ENCODE measurements at places on chromosomes 5 and 9.

DNA sequence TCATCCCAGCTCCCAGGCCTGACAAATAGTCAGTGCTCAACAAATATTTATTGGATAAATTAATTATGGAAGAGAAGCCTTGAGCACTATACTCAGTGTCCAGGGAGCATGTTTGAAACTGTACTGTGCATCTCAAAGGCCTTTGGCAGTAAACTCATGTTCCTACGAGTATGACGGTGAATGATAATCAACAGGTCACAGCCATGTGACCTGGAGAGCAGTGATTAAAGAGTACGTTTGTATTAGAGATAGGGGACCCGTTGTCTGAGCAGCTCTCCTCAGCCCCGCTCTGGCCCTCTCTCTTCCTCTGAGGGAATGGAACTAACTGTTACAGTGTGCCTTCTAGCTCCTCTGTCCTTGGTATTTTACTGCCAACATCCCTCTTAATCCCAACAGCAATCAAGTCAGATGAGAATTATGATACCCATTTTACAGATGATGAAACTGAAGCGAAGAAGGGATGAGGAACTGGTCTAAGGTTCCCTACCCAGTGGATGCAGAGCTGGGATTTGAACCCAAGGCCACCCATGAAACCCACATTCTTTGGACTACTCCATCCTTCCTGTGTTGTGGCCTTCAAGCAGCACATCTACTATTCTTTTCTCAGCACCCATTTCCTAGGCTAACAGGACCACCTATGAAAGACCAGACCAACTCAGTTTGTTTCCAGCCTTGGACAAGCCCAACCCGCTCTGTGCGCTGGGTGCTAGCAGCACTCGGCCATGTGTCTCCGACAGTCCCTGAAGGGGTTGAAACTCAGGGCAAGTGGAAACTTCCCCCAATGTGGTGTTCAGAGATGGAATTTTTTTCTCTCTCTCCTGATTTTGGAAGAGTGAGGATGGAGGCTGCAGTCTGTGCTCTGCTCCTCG, 34.9 kb downstream of the SPRY4 start:
- no peak for DNase-seq

GRCh38 chr9:27433631-27434325, 90.3 kb upstream of the IFNK start:
- DNase-seq, result no peak

GRCh38 chr9:86315078-86315477, 32.7 kb upstream of the ISCA1 start:
- DNase-seq, result no peak

GRCh38 chr9:37337301-37337890, 85.1 kb upstream of the GRHPR start:
- no peak for DNase-seq

- peak; percentile 37 for DNase-seq
These were observed 17.8 kb upstream of the BHMT start for GRCh38 chr5:79093762-79094161.

Measured in cerebellar cortex (tissue), 1 donor.